ENCODE measurements at places on chromosomes 3 and 15.

- DNase-seq, result no peak
Observed at GRCh38 chr3:71121429-71122167, 461.9 kb downstream of the FOXP1 start.

DNA sequence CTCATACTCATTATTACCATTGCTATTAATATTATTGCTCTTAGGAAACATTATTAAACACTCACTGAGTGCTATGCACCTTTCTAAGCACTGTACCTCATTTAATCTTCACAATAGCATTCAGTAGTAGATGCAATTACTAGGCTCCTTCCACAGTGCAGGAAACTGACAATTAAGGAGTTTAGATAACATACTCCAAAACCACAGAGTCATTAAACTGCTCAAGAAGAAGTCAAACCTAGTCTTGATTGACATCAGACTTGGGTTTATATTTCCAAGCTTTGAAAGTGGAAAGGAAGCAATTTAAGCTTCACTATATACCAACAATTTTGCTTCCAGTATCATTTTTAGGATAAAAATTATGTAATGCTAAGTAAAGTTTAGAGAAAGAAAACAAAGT is 490.1 kb upstream of the ARRDC4 start:
- no peak for DNase-seq

DNA sequence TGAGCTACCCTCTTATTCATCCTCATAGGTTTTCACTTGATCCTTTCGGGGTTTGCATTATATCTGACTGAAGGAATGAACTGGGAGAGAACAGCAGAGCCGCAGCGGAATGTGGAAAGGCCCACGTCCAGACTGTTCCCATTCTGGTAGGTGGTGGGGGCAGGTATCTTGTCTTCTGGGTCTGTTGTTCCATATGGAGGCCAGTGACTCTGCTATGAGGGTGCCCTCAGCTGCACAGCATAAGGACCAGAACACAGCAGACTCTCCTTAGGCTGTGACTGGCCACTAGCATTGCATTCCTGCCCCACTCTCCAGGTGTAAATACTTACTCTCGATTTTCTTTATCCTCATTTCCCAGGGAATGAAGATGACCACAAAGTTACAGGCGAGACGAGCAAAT is 12.1 kb downstream of the TMC3 start:
- no peak for DNase-seq

DNA sequence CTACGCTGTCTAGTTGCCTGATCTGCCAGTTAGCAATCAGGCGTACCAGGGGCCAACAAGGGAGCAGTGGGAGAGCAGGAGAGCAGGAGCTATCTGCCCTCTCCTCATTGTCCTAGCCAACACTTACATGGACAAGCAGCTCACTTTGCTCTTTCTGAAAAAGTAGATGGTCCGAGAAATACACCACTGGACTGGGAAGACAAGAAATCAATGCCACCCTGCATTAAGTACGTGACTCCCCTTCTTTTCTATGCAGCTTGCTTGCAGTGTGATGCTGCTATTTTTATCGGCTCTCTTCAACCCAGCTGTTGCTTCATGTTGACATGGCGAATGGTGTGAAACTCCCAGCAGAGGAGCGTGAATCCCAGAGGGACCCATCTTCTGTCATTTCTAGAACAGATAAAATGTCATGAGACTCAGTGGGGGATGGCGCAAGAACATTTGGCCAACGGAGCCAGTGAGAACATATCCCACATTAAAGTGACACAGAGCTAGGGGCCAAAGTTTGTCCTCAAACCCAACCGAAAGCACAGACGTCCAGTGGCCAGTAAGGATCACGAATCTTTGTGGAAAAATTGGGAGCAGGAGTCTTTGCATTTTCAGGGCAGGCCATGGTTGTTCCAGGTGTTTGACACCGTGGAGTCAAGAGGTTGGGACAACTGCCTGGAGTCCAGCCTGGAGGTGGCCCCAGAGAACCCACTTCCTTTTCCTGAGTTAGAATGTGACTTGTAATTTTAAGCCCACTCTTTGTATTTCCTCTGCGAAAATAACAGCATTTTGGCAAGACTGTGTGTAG is 53.7 kb upstream of the MEF2A start:
- no peak for DNase-seq

DNA sequence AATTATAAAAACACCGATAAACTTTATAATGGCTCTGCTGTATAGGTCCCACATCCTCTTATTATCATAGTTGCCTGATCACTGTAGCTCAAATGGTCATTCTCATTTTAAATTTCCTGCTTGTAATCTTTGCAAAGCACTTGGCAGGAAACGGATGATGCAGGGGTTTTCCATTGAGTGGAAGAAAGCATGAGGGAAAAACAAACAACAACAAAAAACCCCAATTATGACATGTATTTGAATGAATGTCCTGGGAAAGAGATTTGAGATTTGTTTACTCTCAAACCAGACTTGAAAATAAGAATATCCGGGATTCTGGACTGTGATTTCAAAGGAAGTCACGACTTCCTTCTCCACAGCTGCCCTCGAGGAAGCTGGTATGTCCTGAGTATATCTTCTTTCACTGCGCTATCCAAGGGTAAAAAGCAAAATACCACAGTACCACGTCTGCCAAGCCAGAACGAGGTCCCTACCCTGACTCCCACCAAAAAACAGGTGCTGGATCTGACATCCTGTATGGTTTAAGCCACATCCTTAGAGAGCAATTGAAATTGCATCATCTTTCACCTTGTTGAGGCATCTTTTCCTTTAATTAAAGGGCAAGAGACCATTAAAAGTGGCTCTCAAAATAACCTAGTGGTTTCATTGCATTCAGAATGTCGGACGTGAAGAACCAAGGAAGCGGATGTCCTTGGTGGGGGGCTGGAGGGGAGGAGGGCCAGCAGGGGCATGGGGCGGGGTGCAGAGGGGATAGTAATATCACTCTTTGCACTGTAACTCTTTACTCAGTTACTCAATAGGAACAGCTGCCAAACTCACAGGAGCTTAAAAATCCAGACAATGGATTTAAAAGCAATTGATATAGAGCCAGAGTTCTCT is 13.5 kb upstream of the TIPIN start:
- DNase-seq, result peak; percentile 39

DNA sequence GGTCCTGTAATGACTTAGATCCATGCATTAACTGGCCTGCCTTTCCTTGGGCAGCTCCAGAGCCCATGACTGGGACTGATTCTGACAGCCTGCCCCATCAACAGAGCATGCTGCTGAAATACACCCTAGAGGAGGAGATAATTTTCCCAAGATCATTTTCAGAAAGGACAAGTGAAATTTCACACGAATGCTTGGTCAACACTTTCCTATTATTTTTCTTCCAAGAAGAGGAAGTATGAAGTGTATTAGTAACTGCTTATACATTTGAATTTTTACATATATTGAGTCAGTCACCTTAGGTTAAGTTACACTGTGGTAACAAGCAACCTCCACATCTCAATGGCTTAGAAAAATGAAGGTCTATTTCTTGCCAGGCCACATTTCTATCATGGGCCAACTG is 9.7 kb upstream of the NMNAT3 start:
- DNase-seq, result no peak

GRCh38 chr3:146747928-146748327 is 142.8 kb upstream of the PLSCR5 start:
- no peak for DNase-seq

DNA sequence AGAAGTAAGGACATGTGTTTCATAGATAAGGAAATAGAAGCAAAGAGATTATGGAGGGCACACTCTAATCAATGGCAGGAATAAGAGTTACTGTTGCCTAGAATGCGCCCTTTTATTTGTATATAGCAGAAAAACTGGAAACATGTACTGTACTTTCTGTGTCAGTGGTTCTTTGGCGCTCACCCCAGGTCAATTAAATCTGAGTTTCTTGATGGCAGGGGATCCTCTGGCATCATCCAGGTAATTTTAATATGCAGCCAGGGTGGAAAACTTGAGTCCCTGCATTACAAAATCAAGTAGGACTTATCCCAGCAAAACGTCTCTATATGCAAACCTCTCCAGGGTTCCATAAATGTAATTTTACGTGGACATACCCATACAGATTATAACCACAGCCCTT is 284.1 kb downstream of the IL5RA start:
- no peak for DNase-seq

DNA sequence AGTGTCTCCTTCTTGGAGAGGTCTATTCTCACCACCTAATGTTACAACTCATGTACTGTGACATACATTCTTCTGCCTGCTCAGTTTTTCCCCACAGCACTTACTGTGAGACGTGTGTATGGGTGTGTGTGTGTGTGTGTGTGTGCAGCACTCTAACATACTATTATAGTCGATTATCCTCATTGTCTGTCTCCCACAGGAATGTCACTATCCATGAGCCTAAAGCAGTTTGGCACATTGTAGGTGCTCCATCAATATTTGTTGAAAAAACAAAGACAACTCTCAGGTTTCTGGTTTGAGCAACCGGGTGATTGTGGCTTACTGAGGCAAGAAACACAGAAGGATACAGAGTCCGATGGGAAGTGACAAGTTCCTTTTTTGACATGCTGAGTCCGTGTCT is 8.6 kb upstream of the ZNF148 start:
- DNase-seq, result no peak

DNA sequence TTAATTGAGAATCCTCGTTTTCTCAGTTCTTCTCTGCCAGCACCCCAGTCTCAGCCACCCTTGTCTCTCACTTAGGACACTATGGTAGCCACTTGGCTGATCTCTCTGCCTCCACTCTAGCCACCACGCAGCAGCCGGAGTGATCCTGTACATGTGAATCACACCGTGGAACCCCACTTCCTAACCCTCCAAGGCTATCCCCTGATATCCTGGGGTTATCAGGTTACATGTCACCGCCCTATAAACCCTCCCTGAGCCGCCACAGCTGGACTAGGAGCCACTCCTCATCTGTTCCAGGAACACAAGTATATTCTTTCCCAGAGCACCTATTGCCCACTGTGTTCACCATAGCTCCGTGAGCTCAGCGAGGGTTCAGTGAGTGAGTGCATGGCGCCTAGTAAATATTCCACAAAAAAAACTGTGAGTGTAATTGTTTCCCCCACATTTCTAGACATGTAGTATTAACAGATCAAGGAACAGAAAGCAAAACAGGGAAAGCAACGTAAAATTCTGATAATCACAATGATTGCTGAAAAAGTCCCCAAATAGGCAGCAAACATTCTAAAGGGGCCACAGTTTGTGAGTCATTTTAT is 661 bp upstream of the PARP14 start:
- peak; percentile 48 for DNase-seq

DNA sequence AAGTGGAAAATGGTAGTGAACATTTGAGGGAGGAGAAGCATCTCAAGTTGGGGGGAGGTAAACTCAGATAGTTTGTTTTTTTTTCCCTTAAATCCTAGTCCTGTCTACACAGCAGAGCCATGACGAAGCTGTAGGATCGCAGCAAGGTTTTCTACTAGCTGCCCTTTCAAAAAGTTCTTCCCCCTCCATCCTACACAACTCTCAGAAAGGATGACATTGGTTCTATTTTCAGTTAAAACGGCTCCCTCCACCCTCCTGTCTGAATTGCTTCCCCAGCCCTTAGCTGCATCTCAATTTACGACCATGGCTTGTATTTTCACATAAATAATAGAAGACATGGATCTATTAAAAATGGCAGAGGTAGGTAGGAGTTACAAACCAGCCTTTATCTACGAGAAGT is 2.2 kb downstream of the HOMER2 start:
- no peak for DNase-seq

DNA sequence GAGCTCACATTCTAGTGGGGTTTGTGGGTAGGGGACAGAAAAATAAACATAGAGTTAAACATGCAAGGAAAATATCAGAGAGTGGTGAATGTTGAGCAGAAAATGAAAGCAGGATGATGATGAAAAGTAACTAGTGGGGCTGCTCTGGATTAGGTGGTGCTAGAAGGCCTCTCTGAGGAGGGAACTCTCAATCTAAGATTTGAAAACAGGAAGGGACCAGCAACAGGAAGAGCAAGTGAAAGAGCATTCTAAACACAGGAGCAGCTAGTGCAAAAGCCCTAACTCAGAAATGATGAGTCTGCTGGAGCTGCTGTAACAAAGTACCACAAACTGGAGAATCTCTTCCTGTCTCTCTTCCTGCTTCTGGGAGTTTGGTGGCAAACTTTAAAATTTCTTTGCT is 468.6 kb upstream of the AGTR1 start:
- no peak for DNase-seq

- no peak for DNase-seq
Observed at GRCh38 chr15:48176112-48176511, 2.0 kb downstream of the MYEF2 start.

- no peak for DNase-seq
Observed at GRCh38 chr15:48389691-48390143, 58.5 kb downstream of the DUT start.

GRCh38 chr3:14436954-14437281 is 34.5 kb downstream of the SLC6A6 start:
- no peak for DNase-seq

DNA sequence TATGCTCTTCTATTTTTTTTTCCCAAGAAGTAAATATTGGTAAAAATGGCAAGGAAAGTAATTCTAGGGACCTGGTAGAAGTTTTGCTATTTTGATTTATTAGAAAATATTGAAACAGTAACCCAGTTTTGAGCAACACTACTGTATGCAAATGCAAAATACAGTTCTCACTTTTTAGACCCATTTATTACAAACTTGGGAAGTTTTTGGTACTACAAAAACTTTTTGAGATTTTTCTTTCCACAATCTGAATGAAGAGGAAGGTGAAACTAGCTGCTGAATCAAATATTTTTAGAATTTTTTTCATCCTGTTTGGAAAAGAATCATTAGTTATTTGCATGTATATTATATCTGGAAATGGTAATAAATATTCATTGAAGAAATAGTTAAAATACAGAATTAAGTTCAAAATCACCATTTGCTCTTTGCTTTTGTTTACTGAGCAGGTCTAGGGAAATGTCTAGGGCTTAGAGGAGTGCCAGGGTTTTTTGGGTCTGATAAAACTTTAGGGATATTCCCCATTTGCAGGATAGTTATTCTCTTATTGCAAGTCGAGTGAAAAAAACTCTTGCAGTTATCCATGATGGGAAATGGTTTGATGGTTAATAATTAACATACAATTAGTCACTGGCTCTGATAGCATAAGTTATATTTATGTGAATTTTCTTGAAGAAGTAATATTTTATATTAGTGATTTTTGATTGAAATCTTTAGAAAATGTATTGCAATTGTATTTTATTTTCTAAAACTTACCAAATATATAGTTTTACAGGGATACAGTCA is 47.0 kb downstream of the TCF12 start:
- DNase-seq, result no peak

DNA sequence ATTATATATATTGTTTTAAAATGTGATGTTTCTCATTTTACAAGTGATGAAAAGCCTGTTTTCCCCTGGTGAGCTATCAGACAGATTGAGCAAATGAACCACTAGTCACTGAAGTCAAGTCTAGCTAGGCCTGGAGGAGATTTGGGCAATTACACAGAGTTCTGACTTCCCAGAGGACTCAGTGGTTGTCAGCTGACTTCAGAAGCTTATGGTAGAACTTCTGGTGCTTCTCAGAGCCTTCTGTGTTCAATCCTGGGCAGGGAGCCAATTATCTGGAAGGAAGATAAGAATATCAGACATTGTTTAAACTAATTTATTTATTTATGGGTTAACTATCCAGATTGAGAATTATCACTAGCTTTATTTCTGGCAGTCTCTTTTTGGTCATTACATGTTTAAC is 37.7 kb upstream of the NAALADL2 start:
- no peak for DNase-seq

Measured in activated naive CD8-positive, alpha-beta T cell treated with anti-CD3 and anti-CD28 coated beads, Interleukin-2, amount 10 ng/mL, durations not matched to agents 7 days and 5 days (primary cell).